ENCODE measurements at places on chromosomes 12 and 14.

DNA sequence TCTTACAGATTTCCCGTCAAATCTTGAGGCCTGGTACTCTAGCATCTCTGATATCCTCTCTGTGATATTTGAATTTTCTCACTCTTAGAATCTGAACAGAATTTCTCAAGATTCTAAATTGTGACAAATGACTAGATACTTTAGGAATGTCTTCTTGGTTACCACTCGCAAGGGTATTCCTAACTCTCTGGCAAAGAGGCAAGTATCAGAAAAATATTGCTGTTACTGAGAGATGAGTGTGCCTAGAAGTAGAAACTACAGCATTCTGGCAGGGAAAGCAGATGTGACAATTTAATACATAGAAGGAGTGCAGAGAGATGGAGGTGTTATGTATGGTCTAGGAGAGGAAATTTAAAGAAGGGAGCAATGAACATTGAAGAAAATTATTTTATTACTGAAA is 467.8 kb downstream of the LRIG3 start:
- peak; percentile 60 for DNase-seq

DNA sequence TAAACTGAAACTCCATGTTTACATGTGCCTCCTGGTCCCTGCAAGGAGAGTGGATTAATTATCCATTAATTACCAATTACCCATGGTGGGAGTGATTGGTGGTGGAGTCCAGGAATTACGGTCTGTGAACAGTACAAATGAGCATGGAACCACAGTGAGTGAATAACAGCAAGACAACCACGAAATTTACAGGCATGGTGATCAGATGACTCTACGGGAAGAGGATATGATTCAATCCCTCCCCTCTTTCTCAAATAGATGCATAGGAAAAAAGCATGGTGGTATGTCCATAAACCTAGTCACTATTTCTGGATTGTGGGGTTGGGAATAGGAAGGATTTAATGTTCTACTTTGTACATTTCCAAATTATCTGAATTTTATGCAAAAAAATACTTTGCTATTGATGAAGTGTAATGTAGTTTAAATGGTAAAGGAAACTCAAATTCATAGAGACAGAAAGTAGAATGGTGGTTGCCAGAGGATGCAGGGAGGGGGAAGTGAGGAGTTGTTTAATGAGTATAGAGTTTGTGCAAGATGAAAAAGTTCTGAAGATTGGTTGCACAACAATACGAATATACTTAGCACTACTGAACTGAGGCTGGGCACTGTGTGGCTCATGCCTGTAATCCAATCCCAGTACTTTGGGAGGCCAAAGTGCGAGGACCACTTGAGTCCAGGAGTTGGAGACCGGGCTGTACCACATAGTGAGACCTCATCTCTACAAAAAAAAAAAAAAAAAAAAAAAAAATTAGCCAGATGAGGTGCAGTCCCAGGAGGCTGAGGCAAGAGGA is 41.2 kb upstream of the C12orf75 start:
- DNase-seq: no peak

- no peak for DNase-seq
Measured at GRCh38 chr12:77435446-77436091, 370.2 kb upstream of the E2F7 start.

GRCh38 chr12:70826156-70826555 is 94.4 kb downstream of the PTPRR start:
- no peak for DNase-seq

- no peak for DNase-seq
Measured at GRCh38 chr12:130299574-130299973, 38.1 kb upstream of the PIWIL1 start.

- DNase-seq: peak; percentile 63
Measured at GRCh38 chr12:102171951-102172350, 25.7 kb downstream of the PMCH start.

DNA sequence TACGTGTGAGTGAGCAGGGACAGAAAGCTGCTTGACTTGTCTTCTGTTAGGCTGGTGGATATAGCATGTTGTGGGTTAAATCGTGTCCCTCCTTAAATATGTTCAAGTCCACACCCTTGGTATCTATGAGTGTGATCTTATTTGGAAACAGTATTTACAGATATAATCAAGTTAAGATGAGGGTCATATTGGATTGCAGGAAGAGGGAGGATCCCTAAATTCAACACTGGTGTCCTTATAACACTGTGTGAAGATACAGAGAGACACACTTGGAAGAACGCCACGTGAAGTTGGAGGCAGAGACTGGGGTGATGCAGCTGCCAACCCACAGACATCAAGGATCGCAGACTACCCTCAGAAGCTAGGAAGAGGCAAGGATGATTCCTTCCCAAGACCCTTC is 275.2 kb upstream of the SSTR1 start:
- no peak for DNase-seq

- no peak for DNase-seq
Measured at GRCh38 chr12:22332202-22332601, 2.3 kb downstream of the ST8SIA1 start.

- DNase-seq: peak; percentile 81
Measured at GRCh38 chr12:26239122-26239851, 43.9 kb downstream of the SSPN start.

DNA sequence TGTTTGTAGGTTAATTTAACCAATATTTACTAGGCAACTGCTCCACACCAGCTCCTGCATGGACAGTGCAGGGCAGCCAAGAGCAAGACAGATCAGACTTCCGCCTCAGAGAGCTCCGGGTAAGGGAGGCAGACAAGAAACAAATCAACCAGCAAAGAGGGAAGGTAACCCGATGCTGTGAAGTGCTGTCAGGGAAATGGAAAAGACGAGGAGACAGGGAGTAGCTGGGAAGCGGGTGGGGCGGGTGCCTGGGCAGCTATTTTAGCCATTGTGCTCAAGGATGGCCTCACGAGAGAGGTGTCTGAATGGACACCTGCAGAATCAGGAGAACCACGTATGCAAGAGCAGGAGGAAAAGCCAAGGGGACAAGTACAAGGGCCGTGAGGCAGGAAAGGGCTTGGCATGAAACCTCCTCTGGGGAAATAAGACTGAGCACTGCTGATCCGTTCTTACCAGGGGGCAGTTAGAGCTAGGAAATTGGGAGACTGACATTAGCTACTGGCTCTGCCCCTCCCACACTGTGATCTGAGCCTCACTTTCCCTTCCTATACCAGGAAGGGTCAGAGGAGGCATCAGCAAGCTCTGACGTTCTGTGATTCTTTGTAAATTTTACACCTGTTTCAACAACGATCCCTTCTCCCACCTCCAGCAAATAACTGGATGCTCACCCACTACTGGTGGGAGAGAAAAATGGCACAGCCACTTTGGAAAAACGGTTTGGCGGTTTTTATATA is 6.5 kb upstream of the TMEM119 start:
- no peak for DNase-seq

Measured in adipocyte (in vitro differentiated cells).